Astrocyte of the spinal cord (primary cell): ENCODE measurements at places on chromosomes 3 and 15.

DNA sequence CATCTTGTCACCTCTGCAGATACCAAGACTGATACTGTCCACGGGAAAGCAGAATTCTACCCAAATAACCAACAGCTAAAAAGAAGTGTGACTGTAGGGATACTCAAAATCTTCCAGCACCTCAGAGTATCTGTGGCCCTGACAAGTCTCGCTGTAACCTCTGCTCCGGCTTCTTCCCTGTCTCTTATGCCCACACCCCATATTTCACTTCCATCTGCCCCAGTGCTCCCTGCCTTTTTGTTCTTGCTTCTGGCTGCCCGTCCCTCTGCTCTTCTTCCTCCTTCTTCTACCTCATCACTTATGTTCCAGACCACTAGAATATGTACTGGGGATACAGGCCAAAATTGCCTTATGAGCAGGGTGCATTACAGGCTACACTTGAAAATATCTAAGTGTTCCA lies 45.4 kb downstream of the CRTAP start:
- no peak for DNase-seq

GRCh38 chr3:43650345-43650744 lies 28.5 kb upstream of the ANO10 start:
- DNase-seq = no peak

DNA sequence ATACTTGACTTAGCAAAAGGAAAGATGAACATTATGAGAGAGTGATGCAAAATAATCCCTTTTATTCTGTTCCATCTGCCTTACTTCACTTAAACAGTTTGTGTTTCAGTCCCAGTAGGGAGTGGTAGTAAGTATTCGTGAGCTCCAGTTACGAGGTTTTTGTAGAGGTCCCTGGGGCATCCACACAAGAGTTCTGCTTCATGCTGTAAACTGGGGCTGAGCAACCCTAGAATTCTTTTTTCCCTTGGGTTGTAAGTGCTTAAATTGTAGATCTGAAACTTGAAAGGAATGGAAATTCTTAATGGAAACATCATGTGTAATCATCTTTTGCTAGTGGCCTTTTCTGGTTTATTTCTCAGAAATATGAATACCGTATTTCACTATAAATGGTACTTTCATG lies 79.5 kb downstream of the SEMA6D start:
- no peak for DNase-seq

- no peak for DNase-seq
Observed at GRCh38 chr3:134971306-134971705, 176.2 kb downstream of the EPHB1 start.

DNA sequence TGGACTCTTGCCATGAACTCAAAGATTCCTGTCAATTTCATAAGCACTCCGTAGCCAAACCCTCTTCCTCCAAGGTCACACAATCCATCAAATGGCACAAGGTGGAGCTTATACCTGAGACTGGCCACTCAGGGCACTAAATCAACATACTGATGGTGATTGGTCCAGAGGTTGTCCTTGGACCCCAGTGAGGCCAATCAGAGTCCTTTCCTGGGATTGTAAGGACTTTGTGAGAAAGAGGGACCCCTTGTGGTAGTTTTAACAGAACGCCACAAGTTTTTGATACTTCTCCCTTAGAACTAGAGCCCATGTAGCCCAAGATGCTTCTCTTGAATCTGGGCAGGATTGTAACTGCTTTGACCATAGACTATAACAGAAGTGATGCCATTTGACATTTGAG lies 44.4 kb upstream of the LARS2 start:
- DNase-seq = no peak

DNA sequence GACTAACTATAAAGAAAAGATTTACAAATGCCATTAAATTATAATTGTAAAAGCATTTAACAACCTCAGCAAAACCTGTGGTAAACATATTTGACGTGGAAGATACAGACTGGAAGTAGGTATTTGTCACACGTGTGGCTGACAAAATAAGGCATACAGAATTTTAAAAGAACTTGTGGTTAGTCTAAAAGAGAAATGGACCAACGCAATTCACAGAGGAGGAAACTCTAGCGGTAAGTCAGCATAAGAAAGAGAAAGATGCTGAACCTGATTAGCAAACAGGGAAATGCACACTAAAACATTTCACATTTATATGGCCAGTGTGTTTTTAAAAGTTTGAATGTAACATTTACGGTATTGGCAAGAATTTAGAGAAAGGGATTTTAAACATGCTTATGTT lies 35.3 kb downstream of the KCNH8 start:
- no peak for DNase-seq

DNA sequence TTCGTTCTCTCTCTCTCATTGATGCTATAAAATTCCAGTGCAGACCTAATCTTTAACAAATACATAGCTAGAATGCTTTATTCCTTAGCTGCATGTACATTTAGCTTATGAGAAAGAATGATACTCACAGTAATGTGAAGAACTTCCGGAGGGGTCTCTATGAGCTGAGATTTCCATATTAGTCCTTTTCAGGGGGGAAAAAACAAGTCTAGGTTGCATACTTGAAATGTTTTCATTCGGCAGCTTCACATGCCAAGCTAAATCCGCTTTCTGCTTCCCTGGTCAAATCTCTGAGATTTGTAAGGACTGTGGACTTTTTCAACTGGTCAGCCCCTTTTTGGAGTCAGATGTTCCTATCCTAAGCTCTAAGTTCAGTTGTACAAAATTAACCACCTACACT lies 111.5 kb upstream of the COL8A1 start:
- DNase-seq = no peak

DNA sequence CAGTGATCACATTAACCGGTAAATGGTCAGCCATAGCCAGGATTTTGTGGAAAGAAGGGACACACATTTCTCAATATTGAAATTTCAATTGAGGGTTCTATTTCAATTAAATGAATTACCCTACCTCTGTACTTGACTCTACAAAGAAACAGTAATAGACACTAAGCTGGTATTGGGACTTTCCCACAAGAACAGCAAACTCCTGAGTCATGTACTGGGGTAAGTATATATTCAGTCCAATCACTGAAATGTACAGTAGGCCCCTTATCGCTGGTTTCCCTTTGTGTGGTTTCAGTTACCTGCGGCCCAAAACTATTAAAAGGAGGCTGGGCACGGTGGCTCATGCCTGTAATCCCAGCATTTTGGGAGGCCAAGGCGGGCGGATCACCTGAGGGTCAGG lies 17.6 kb downstream of the ASB14 start:
- DNase-seq = no peak

DNA sequence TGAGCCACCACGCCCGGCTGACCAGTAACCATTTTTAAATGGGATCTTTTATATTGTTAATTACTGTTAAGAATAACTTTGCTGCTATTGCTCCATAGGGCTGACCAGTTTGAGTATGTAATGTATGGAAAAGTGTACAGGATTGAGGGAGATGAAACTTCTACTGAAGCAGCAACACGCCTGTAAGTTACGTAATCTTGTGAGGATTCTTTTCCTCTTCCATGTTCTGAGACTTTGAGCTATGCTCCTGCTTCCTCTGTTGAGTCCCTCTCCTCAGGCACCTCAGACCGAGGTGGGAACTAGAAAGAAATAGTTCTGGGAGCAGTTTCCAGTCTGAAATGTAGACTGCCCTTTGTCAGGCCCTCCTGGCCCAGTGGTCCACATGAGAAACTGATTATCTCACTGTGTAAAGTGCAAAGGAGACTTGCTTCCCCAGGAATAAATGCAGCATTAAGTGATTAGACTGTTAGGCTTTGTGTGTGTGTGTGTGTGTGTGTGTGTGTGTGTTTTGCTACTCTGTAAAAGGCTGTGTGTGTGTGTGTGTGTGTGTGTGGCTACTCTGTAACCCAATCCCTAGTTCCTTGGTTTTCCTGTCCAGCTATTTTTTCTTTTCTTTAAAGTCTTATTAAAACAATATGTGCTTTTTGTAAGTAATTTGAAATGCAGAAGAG lies 5.2 kb downstream of the POLR2H start:
- DNase-seq = peak; percentile 60

DNA sequence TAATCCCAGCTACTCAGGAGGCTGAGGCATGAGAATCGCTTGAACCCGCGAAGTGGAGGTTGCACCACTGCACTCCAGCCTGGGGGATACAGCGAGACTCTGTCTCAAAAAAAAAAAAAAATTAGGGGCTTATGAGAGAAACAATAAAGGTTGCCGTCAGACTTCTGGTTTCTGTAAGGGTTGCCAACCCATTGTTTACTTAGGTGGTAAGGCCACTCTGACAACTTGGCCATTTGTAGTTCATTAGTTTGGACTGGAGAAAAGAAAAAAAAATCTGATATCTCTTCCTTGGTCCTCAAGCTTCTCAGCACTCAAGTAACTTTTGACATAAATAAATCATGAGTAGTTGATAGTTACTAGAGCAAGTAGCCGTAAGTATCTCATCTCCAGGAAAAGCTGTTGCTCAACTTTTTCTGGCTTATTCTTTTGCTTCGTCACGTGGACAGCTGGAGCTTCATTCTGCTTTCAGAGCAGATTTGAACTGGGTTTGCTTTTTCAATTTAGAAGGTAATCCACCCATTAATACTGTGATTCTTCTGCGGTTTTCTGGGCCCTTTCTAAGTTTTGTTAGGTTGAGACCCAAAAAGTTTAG lies 9.4 kb downstream of the SNX1 start:
- DNase-seq = no peak

DNA sequence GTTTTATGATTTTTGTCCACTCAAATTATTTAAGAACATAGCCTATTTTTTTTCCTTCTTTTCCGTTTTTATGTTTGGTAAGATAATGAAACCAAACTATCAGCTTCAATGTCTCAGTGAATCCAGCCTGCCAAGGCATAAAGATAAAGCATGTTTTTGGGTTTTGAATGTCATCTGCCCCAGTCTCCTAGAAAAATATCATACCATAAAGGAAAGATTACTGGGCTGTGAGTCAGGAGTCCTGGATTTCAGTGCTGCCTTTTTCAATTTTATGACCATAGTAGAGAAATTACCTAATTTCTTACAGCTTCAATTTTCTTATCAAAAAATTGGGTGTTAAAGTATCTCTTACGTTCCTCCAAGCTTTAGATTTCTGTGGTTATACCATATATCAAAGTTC lies 87.5 kb downstream of the GAP43 start:
- no peak for DNase-seq

DNA sequence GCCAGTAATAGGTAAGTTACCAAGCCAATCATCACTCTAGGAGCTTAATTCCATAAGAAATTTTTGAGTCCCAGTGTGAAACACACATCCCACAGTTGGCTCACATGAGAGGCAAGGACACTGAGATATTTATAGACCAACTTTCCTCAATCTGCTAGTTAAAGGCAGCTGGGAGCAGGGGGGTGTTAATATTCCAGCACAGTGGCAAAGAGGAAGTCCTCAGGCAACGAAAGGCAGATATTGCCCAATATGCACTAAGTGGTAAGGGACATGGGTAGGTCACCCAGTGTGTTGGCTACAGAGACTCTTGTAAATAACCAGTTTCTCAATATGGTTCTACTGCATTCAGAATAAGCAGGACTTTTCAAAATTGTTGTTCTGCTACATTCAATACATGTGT lies 61.0 kb downstream of the TOP2B start:
- no peak for DNase-seq

GRCh38 chr15:66608159-66608558 lies 42.4 kb upstream of the LCTL start:
- no peak for DNase-seq

DNA sequence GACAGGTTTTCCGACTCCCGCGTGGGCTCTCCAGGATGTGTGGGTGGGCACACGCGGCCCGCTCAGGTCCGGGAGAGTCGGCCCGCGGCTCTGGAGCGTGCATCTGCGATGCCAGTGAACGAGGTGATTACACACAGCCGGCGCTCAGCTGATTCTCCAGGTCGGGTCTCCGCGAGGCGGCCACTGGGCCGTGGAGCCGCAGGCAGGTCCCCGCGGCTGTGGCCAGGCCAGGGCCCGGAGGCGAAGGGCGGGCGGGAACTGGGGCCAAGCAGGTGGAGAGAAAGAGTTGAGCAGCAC lies 13.2 kb downstream of the PAK6 start:
- no peak for DNase-seq

DNA sequence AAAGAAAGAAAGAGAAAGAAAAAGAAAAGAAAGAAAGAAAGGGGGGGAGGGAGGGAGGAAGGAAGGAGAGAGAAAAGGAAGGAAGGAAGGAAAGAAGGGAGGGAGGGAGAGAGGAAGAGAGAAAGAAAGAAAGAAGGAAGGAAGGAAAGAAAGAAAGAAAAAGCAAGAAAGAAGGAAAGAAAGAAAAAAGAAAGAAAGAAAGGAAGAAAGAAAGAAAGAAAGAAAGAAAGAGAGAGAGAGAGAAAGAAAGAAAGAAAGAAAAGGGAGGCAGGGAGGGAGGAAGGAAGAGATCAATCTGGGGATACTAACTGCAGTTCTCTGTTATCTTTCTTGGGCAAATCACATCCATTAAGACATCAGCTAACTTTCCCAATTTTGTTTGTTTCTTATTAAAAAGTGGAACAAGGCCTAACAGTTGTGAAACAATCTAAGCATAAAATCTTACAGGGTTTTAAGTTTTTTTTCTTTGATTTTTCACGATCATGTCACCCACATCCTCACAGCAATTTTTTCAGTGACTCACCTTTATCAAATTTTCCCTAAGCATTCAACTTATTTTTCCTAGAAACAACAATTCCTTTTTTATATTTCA lies 36.8 kb downstream of the TBC1D2B start:
- no peak for DNase-seq

DNA sequence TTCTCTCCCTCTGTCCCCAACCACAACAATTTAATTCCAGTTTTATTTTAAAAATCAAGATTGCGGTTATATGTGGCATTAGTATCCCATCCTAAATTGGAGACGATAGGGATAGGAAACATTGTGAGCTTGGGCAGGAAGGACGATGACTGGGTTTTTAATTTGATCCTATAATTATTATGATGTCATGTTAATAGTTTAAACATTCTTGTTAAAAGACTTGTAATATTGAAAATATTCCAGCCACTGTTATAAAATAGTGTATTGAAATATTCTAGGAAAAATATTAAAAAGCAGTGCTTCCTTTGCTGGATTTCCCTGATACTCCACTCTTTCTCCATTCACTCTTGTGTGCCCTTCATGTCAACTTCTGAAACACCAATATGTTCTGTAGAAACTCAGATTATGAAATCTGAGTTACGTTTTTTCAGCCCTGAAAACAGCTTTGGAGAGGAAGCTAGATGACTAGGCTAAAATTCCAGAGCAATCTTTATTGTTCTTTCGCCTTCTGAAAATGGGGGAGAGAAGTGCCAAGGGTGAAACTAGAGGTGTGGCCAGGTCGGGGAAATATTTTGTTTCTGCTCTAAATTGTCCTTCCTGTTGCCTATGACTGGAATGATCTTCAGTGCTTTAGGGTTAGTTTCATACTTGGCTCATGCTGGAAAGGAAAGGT lies 46.1 kb upstream of the MAP3K13 start:
- DNase-seq = no peak

- DNase-seq = no peak
Observed at GRCh38 chr3:171369156-171369555, 91.0 kb downstream of the TNIK start.

- peak; percentile 69 for DNase-seq
Observed at GRCh38 chr15:64681424-64682024, 93.9 kb downstream of the RBPMS2 start.
